HT-29 (cell line): ENCODE measurements at places on chromosomes 4 and X. TPM values are rescaled to one million over a fixed set of nuclear protein-coding genes. Genes with fewer than 3 reads are reported as not detected.

CFI gene
- 0.20 TPM in 1 of 2 replicates, not detected in the other for total RNA-seq

DNA sequence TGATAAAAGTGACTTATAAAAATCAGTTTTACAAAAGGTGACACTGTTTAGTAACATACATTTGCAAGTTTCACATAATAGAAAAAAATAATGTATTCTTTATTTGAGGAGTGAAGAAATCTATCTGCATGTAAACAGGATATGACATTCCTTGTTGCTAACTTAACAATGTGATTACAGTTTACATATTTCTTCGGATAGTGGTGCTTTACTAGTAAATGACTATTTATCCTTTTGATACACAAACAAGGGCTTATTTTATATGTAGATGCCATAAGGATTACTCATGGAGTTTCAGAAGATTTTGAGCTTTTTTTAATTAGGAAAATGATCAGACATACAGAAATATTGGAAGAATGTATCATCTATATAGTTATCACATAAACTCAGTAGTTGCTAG, 126.5 kb downstream of the SLIT2 start:
- no peak for DNase-seq

EPHA5 gene
- total RNA-seq, result not detected in 2 replicates

TRAPPC11 gene
- 6.6 and 9.8 TPM in 2 replicates for total RNA-seq

- DNase-seq, result no peak
These were observed 5.0 kb downstream of the GRPEL1 start for GRCh38 chr4:7062816-7063215.

- peak; percentile 56 for DNase-seq
These were observed 2.3 kb upstream of the UBA1 start for GRCh38 chrX:47191331-47191730.

NPFFR2 gene
- total RNA-seq, result not detected in 2 replicates

GRCh38 chrX:35115205-35115604, 172.6 kb downstream of the FAM47B start:
- no peak for DNase-seq

CXXC4 gene
- 0.21 and 0.56 TPM in 2 replicates for total RNA-seq

GRCh38 chr4:105357258-105357980, 116.4 kb downstream of the PPA2 start:
- DNase-seq, result no peak

IQCM gene
- not detected in 2 replicates for total RNA-seq

DNA sequence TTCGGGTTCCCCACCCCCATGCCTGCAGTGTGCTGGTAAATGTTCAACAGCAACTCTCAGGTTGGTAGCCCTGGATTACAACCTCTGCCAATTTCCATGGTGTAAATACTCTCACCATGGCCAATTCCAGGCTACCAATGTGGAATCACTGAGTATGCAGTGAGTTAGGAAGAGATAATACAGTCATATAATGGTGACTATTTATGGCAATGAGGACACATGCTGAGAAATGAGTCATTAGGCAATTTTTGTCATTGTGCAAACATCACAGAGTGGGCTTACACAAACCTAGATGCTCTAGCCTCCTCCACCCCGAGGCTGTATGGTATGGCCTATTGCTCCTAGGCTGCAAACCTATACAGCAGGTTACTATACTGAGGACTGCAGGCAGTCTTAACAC, 4.6 kb upstream of the CLDN24 start:
- DNase-seq, result no peak

GRCh38 chr4:114497116-114497515, 101.5 kb upstream of the UGT8 start:
- DNase-seq, result no peak

- DNase-seq, result no peak
These were observed 34.4 kb upstream of the BLTP1 start for GRCh38 chr4:122117743-122118142.

GRCh38 chr4:36043241-36043640, 201.1 kb downstream of the ARAP2 start:
- no peak for DNase-seq

- DNase-seq, result no peak
These were observed 26.5 kb downstream of the ADH5 start for GRCh38 chr4:99062120-99062519.

PCSK1N gene
- not detected in 2 replicates for total RNA-seq

- no peak for DNase-seq
These were observed 163.0 kb upstream of the TLL1 start for GRCh38 chr4:165709973-165710526.

CXorf49 gene
- total RNA-seq, result not detected in 2 replicates

DNA sequence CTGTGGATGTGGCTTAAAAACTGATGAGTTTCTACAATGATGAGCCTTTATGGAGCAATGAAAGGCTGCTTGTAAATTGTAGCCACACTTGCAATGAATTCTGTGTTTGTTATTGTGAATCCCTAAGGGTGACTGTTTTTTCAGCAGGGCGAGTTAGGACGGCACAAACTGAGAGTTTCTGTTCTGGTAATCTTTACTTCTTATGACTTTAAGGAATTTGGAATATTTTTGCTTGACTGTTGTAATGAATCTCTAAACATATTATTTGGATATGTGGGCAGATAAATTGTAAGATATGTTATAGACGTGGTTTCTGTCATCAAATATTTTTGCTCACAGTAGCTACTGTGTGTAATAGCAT, 22.2 kb downstream of the RBPJ start:
- no peak for DNase-seq

DNA sequence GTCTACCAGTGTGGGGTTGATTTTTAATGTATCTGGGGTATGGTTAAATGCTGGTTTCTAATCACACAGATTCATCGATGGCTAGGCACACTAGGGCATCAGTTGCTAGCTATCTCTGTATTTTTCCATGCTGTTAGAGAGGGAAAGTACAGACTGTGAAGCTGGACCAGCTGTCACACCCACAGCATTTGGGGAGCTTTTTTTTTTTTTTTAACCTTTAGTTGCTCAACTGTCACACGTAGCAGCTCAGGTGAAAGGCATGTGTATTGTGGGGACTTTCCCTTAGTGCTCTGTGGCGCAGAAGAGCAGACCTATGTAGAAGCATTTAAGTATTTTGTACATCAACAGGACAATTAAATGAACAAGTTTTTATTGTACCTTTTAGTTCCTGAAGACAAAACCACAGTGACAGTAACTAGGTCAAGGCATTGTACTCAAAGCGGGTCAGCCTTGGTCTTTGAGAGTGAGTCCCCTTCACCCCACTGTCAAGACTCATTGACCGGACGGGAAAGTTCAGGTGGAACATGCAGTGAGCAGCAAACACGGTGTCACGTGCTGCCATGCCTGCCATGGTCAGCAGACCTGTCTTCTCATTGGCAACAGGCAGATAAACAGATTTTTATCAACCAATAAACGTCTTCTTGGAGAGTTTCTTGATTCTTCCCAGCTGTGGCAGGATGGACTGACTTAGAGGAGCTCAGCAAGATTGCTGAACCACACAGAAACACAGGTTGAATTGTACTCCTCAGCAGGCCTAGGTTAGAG, 65.3 kb downstream of the CASP3 start:
- DNase-seq, result no peak

GRCh38 chrX:22047468-22047867, 15.3 kb downstream of the PHEX start:
- no peak for DNase-seq

PLCXD1 gene
- 58.2 and 68.3 TPM in 2 replicates for total RNA-seq

KCNE5 gene
- 0.23 and 0.34 TPM in 2 replicates for total RNA-seq

AVPR2 gene
- not detected in 2 replicates for total RNA-seq

GRCh38 chr4:7364979-7365378, 69.8 kb downstream of the PSAPL1 start:
- DNase-seq, result no peak

DNA sequence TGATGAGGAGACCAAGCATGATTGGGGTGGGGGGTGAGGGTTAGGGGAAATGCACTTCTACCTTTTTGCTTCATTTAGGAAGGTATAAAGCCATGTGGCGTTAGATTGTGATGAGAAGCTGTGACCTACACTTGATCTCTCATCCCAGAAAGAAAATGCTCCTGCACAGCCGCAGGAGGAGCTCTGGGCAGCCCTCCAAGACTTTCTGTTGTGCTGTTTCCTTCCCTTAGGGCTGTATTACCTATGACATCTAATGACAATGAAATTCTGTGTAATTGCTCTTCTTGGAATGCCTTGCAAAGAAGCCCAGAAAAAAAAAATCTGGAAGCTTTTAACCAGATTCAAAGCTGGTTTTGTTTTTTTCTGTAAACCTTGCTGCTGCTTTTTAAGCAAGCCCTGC, 13.4 kb downstream of the PRPS2 start:
- no peak for DNase-seq

GRCh38 chr4:81789741-81790399, 318.2 kb upstream of the RASGEF1B start:
- no peak for DNase-seq

GRCh38 chr4:170420255-170420693, 330.5 kb upstream of the AADAT start:
- DNase-seq, result no peak

- DNase-seq, result no peak
These were observed 73.8 kb upstream of the GAB1 start for GRCh38 chr4:143262838-143263237.
